ENCODE measurements at places on chromosomes 2 and 18. TPM values are rescaled to one million over a fixed set of nuclear protein-coding genes. Genes with fewer than 3 reads are reported as not detected.

Gene PLCL1
- 18.6 TPM for total RNA-seq

Gene ZNF512
- 16.6 TPM for total RNA-seq

Gene CCDC88A
- 36.7 TPM for total RNA-seq

Gene NAT8
- total RNA-seq: not detected

Gene GAREM1
- total RNA-seq: 1.8 TPM

Gene MAB21L4
- total RNA-seq: not detected

Gene GNAL
- 0.31 TPM for total RNA-seq

Gene RAB17
- total RNA-seq: 0.26 TPM

Gene EFHD1
- 1.1 TPM for total RNA-seq

Gene HOXD11
- not detected for total RNA-seq

Gene KCNG2
- total RNA-seq: not detected

Gene CXCR4
- 16.1 TPM for total RNA-seq
